ENCODE measurements at places on chromosomes 7 and 10.

- no peak for DNase-seq
These were observed 9.2 kb downstream of the PRKCQ start for GRCh38 chr10:6570893-6571292.

DNA sequence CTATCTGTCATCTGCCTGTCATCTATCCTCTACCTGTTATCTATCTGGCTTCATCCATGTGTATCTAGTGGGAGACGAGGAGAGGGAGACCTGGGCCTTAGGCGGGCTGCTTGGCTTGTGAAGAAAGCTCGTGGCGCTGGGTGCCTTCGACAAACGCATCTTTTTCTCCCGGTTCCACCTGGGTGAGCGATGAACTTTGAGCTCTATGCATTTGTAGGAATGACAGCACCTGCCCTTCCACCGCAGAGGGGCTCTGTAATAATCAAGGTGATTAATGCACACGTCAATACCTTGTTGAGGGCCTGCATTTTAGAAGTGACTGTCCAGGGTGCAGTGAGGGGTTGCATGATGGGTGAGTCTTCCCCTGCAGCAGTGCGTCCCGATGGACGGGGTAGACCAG, 2.6 kb upstream of the VIPR2 start:
- no peak for DNase-seq

DNA sequence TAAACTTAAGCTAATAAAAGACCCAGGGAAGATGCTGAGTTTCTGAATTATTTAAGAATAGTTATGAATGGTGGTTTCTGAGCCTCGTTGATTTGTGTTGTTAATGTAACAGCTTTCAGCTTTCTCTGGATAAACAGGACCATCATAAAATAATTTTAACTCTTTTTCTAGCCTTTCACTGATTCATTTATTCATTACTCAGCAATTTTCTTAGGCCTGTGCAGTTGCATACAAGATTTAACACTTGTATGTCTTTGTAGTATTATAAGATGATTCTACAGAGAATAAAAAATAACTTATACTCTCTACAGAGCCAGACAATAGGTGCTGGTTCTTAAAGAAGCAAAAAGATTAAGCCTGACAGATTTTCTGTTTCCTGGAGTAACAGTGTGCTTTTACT, 29.3 kb downstream of the TMEM196 start:
- DNase-seq, result no peak

DNA sequence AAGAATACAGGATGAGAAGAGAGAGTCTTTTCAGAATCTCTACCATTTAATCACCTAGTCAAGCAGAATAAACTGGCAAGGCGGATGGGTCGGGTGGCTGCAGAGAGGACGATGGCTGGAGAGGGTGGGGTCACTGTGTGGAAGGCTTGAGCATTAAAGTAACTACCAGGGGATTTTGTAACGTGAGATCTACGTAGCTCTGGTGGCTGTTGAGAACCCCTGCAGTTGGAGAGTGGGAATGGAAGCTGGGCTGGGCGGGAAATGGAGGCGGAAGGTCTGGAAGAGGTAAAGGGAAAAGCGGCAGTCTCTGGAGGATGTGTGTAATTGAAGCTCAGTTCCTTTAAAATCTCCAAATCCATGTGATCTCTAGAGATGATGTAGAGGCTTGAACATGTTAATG, 135.0 kb downstream of the GATA3 start:
- DNase-seq, result no peak

- DNase-seq, result peak; percentile 45
These were observed 31.3 kb downstream of the PLAC9 start for GRCh38 chr10:80163741-80164341.

DNA sequence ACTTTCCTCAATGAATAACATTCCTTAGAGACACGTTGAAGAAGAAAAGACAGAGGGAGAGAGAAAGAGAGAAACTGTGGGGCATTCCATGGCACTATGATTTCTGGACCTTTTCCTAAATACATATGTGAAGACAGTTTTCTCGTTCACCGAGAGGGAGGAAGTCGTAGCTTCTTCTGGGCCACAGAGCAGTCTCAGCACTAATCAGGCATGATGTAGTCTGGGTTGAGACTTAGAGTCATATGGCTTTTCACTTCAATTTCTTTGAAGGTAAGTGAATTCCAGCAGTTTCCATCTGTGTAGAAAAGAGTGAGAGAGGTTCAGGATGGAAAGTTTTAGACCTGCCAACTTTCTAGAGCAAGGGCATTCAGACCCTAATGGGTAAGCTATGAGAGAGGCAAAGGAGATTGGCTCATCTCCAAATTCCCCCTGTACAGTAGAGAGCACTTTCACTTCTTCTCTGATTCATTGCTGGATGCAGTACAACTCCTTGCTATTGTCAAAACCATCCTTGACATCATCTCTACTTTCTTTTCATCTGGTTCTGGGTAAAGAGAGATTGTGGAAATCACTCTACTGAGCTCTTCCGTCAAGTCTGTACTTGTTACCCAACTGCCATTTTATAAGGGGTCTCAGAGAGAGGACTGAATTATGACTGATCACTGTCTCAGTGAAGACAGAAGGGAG, 31.5 kb upstream of the OR9A4 start:
- DNase-seq, result no peak

GRCh38 chr10:100122780-100123179, 41.1 kb upstream of the CPN1 start:
- DNase-seq, result no peak

DNA sequence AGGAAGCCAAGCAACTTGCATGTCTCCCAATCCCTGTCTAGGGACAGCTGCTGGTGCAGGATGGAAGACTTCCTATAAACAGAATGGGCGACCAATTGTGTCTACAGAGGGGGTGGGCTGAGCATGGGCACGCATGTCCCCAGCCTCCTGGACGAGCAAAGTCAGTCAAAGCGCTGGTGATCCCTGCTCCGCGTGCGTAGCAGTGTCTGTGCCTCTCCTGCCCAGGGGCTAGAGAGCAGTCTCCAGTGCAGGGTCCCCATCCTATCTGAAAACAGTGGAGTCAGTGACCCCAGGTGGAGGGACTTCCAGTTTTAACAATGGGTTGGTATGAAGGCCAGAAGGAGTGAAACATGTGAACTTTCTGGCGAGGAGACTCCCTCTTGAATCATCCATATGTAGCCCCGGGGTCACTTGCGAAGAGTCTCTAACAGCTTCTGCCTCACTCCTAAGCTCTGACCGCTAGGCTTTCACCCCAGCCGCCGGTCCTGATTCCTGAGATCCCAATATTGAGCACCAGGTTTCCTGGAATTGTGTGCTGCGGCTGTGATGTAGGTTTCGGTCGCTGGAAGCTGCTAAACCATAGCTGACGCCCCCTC, 714 bp upstream of the CASP2 start:
- no peak for DNase-seq

- DNase-seq, result peak; percentile 68
These were observed at the start of gene COX19 for GRCh38 chr7:974820-975681. COX19 (minus strand) TSS chr7:975549; CDS start chr7:975509, 40 bp downstream.

DNA sequence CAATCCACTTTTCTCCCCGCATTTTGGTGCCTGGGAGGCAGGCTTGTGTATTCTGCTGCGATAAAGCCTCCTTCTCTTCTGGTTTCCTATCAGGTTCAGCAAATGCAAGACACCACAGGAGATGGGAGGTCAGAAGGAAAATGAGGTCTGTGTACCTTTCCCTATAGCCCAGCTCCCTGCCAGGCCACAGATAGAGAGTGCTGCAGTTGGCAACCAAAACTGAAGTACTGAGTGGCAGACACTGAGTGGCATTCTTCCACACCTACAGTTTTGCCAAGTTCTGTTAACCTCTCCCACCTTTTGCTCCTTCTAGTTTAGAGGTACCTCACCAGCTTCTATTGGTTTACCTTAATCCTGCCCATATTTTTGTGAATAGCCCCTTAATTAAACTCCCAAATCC, 948.4 kb downstream of the SORCS1 start:
- no peak for DNase-seq

All from Caki2 (cell line).